ENCODE measurements at places on chromosomes 2 and 18.

DNA sequence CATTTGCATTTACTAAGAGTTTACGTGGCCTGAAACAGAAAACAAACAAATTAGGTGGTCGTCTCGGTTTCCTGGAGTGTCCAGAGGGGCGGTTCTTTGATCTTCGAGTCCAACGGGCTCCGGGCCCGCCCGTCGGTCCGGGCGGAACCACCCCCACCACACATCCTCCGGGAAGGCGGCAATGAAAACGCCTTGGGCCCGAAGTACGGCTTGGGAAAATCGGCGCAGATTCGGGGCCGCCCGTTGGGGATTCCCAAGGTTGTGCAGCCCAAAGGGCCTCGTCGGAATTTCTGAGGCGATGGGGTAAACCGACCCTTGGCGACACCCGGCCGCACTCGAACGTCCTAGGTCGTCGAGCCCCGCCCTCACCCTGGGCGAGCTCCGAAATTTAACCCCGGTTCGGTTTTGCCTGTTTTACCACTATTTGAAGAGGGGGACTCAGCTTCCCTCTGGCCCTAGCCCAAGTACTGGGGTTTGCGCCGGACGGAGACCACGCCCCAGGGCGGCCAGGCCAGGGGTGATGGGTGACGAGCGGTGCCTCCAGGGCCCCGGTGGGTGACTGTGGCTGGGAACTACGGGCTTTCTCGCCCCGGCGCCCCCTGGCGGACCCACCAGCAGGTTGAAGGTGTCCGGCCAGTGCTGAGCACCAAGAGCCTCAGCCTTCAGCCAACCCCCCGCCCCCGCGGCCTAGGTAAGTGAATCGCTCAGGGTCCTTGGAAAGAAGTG lies 1.9 kb upstream of the CFAP53 start:
- DNase-seq = peak; percentile 75

DNA sequence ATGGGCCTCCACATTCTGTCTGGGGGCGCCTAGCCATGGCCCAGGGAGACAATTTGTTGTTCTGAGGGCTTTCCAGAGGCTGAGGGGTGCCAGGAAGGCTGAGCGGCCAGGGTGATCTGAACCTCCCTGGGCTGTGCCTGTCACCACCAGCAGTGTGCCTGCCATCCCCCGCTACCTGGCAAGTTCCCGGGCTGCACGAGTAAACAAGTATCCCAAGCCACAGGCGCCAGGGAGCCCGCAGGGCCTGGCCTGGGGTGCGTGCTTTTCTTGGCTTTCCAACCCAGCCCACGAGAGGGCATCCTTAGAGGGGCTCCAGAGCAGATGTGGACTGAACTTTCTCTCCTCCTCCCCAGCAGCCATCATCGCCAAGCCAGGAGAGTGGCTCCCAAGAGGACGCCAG lies 35.1 kb upstream of the B3GNT7 start:
- DNase-seq = no peak

GRCh38 chr2:235366807-235367206 lies 127.0 kb upstream of the AGAP1 start:
- no peak for DNase-seq

DNA sequence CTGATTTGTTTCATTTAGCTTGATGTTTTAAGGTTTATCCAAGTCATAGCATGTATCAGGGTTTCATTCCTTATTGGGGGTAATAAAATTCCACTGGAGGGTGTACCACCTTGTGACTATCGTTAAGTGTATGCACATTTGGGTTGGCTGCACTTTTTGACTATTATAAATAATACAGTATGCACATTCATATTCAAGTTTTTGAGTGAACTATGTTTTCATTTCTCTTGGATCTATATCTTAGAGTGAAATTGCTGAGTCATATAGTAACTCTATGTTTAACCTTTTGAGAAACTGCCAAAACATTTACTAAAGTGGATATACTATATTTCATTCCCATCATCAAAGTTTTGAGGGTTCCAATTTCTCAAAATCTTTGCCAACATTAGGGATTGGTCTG lies 952.7 kb downstream of the TDRD15 start:
- DNase-seq = no peak

- no peak for DNase-seq
Observed at GRCh38 chr2:216044883-216045486, 31.6 kb upstream of the MREG start.

GRCh38 chr2:12763486-12763885 lies 46.8 kb downstream of the TRIB2 start:
- DNase-seq = no peak

- no peak for DNase-seq
Observed at GRCh38 chr2:138237667-138238384, 263.7 kb upstream of the SPOPL start.

GRCh38 chr2:174012347-174013314 lies 47.5 kb upstream of the SP3 start:
- DNase-seq = no peak

DNA sequence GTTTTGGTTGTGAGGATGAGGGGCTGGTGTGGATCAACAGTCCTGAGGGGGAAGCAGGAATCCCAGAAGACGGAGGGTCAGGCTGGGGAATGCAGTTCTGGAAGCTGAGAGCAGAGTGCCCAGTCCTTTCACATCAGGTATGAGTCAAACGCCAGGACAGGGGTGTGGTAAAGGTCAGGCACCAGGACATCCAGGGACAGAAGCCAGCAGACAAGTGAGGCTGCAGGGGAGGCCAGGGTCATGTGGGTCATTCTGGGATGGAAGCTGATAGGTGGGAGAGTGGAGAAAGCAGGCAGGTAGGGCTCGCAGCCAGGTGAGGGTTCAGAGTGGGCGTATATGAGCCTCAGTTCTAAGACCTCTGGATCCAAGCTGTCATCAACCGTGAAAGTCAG lies 12.8 kb upstream of the GNLY start:
- no peak for DNase-seq

DNA sequence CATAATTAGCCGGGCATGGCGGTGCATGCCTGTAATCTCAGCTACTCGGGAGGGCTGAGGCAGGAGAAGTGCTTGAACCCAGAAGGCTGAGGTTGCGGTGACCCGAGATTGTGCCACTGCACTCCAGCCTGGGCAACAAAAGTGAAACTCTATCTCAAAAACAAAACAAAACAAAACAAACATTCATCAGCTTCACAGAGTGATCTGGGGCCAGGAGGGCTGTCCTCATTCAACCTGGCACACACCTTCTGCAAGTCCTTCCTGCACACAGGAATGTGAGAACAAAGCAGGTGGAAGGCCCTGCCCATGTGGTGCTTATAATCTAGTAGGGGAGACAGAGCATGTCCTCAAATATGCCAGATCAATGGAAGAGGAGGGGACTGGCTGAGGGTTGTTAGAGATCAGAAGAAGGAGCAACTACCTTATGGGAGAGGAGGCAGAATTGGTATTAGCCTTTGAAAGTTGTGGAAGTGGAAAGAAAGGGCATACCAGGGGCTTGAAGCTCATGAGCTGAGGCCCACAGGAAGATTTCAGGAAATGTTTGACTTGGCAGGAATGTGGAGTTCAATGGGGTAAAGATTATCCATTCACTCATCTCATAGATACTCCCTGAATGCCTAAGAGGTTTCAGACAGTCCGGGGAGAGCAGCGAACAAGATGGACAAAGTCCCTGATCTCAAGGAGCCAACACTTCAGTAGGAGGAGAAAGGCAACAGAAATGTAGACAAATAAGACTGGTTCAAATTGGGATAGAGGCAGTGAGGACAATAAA lies 155.3 kb upstream of the SIX3 start:
- DNase-seq = no peak

DNA sequence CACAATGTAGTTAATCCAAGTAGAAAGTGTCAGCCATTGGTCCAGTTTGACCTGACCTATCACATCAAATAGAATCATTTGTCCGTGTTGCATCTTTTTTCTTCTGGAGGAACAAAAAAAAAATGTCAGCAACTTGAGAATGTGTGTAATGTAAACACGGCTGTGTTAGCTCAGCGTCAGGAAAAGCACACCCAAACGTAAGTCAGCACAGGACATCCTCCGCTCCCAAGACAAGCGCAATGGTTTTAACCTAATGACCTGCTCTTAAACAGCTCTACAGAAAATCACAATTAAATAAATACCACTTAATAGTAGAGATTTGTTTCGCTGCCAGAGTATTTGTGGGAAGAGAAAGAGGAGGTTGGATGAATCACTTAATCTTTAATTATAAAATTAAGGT lies 59.4 kb downstream of the OSR1 start:
- no peak for DNase-seq

GRCh38 chr2:130799295-130799694 lies 37.4 kb upstream of the ARHGEF4 start:
- no peak for DNase-seq

DNA sequence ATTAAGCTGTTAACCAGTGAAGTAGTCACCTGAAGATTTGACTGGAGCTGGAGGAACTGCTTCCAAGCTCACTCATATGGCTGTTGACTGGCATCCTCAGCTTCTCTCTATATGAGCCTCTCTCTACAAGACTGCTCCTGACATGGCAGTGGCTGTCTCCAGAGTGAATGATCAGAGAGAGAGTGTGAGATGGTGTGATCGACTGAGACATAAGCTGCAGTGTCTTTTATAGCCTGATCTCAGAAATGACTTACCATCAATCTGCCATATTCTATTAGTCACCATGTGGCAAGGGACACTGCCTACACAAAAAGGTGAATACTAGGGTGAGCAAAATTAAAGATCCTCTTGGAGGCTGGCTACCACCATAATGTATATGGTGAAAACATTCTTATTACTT lies 7.8 kb upstream of the RBMS1 start:
- no peak for DNase-seq

- no peak for DNase-seq
Observed at GRCh38 chr2:677959-678550, 849 bp upstream of the TMEM18 start.

DNA sequence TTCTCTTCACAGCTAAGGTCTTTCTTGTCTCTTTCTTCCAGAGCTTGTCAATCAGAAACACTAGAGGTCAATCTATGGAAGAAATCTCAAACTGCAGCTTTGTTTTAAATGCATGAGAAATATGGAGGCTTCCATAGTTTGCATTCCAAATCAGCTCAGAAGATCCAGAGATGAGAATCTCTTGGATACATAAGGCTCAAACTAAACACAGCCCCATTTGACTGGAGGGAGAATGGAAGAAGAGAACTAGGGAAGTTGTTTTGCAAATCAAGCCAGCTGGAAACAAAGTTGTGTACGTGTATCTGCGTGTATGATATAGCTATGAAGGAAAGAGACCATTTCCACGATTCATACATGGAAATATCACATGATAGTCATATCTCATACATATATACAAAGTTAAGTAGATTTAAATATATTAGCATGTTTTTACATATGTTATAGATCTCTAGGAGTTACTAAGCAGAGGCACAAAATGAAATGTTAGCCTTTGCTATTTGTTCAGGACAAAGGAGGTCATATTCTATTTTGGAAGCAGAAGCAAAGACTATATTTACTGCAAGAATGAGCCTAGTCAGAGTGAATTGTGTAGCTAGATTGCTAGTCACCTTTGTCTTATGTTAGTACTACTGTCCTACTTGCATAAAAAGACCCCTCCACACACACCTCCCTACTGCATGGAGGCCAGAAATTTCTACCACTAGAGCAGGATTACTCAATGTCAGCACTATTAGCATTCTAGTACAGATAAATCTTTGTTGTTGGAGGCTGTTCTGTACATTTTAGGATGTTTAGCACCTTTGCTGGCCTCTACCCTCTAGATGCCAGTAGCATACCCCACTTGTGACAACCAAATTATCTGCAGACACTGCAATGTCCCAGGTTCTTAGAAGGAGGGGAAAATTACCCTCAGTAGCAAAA lies 303.5 kb upstream of the CHAC2 start:
- DNase-seq = no peak

Data from pancreas (tissue), 10 donors.